Pancreas (tissue), 10 donors: ENCODE measurements at places on chromosomes 6 and 20. TPM values are rescaled to one million over a fixed set of nuclear protein-coding genes. Genes with fewer than 3 reads are reported as not detected.
A peak's percentile ranks its signal among the peaks of the same experiment; 100 is the strongest.

- DNase-seq: no peak
- no peaks in the 10 kb centered on the region for H3K36me3 ChIP-seq
- no peak overlapping the region for H3K4me3 ChIP-seq
- H3K4me1 ChIP-seq: no peaks in the 10 kb centered on the region
- no peak overlapping the region for H3K27ac ChIP-seq
- H3K27me3 ChIP-seq: no peaks in the 10 kb centered on the region
Observed at GRCh38 chr20:49558826-49559225, 9.1 kb downstream of the PTGIS start.

GRCh38 chr20:17818187-17818586 lies 118.4 kb downstream of the BANF2 start:
- H3K27me3 ChIP-seq: no peaks in the 10 kb centered on the region
- H3K4me3 ChIP-seq: no peak overlapping the region
- H3K27ac ChIP-seq: no peak overlapping the region
- peak; percentile 33 for DNase-seq
- no peaks in the 10 kb centered on the region for H3K36me3 ChIP-seq

GRCh38 chr6:116078522-116078921 lies 17.8 kb upstream of the FRK start:
- H3K36me3 ChIP-seq: no peaks in the 10 kb centered on the region
- H3K27me3 ChIP-seq: no peaks in the 10 kb centered on the region
- H3K4me3 ChIP-seq: no peak overlapping the region
- no peak for DNase-seq
- H3K27ac ChIP-seq: no peak overlapping the region

DNA sequence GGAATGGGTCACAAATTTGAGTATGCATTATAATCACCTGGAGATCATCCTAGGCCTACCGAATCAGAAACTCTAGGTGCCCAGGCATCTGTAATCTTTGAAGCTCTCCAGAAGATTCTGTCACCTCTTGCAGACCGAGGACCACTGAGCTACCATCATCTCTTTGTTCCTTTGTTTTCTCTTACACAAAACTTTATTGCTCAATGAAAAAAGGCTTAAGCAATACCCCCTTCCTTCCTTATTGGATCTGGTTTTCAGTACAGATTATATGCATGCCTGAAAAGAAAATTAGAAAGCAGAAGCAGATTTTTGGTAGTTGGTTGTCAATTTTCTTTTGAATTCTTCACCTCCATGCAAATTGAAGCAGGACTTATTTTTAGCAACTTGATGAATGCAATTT lies 31.3 kb downstream of the STX11 start:
- no peaks in the 10 kb centered on the region for H3K27me3 ChIP-seq
- no peaks in the 10 kb centered on the region for H3K4me1 ChIP-seq
- no peaks in the 10 kb centered on the region for H3K36me3 ChIP-seq
- no peak for DNase-seq
- no peak overlapping the region for H3K4me3 ChIP-seq

DNA sequence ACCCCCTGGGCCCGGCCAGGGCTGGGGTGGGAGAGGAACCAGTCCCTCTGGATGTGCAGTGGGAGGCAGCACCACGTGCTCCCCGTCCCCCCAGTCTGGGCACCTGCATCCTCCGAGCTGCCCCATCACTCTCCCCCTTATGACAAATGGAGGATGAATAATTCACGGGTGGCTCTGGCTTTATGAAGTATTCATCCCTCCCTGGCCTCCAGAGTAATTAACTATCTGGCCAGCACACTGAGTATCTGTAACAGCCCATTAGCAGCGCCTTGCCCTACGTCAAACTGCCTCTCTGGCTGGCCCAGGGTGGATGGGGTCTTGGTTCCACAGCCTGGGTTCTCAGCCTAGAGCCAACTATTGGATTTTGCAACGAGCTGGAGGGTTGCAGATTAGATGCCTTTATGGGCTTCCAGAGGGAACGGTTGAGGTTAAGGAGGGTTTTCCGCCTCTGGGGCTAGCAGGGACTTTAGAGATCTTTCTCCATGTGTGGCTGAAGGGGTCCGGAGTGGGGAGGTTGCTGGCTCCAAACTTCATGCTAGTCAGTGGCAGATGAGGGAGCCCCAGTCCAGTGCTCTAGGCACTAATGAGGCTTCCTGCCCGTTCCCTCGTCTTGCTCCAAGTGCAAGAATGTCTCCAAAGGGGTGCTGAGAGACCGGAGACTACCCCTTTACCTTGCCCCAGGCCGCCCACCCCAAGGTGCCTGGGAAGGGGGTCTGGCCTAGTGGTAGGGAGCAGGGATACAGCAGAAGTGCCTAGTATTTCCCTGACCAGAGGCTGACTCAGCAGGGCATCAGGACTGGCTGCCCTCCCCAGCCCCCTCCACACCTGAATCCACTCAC lies 53.5 kb upstream of the MLN start:
- H3K4me1 ChIP-seq: no peaks in the 10 kb centered on the region
- H3K27ac ChIP-seq: no peak overlapping the region
- no peak for DNase-seq
- no peaks in the 10 kb centered on the region for H3K36me3 ChIP-seq

DNA sequence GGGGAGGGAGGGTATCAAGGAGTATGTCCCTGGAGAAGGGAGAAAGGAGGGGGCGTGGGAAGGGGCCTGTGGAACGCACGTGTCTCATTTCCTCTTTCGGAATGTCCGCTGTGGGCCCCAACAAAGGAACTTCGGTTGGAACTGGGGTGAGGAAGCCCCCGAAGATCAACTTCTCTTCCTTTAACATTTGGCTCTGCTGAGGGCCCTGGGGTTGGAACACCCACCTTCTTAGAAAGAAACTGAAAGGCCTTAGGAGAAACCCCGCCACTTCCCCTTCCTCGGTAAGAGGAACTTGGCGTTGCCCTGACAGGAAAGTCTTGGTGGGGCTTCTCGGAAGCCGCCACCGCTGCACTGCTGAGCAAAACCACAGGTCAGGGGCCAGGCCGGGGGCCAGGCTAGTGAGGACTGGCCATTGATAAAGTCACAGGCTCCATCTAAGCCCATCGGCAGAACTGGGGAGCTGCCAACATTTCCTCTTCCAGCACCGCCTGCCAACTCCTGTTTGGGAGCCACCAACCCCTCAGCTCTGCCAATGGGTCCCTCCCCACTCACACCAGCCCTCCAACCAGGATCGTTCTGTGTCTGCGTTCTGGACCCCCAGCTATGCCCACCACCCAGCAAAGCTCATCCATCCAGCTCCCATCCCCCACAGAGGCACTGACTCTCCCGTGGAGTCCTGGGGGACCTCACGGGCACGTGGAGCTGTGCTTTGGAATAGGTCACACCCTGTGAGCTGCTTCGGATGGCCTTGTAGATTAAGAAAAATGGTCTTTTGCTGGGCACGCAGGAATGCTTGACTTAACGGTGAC lies 44.8 kb downstream of the FGD2 start:
- no peak overlapping the region for H3K4me3 ChIP-seq
- no peaks in the 10 kb centered on the region for H3K36me3 ChIP-seq
- peak overlapping the region; percentile 67 for H3K27ac ChIP-seq
- DNase-seq: no peak

- peak overlapping the region; percentile 9 for H3K27ac ChIP-seq
- no peak overlapping the region for H3K4me3 ChIP-seq
- H3K4me1 ChIP-seq: peaks cover 15% of the 10 kb centered on the region
- H3K36me3 ChIP-seq: no peaks in the 10 kb centered on the region
Observed at GRCh38 chr6:166619912-166620311, 7.1 kb downstream of the RPS6KA2 start.

DNA sequence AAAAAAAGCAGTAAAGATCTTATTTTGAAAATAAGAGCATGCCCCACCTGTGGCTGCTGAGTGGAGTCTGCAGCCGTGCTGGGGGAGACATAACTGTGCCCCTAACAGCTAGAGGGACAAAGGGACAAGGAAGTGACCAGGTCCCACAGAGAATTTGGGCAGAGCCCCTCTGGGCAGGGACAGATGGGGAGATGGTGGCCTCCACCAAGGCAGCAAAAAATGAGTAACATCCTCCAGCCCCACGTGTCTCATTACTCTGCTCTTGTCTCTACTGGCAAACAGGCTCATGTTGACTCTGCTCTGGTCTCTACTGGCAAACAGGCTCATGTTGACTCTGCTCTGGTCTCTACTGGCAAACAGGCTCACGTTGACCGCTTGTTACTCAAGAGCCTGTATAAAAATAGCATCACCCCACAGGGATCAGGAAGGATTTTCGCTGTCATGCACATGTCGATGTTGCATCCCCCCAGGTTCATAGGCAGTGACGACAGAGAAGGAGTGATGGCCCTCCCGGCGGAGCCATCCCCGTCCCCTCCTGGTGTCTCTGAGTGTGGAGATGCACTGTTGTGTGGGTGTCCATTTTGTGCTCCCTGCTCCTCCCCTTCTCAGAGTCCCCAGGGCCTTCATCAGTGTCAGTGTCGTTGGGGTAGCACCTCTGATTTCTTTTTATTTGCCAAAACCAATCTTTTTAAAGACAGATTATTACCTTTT lies 17.3 kb upstream of the PCMTD2 start:
- H3K27ac ChIP-seq: no peak overlapping the region
- H3K4me1 ChIP-seq: peaks cover 8% of the 10 kb centered on the region
- no peaks in the 10 kb centered on the region for H3K36me3 ChIP-seq
- H3K4me3 ChIP-seq: no peak overlapping the region
- no peaks in the 10 kb centered on the region for H3K27me3 ChIP-seq

GRCh38 chr6:15020119-15020770 lies 225.6 kb upstream of the JARID2 start:
- no peak overlapping the region for H3K27ac ChIP-seq
- no peaks in the 10 kb centered on the region for H3K36me3 ChIP-seq
- H3K27me3 ChIP-seq: no peaks in the 10 kb centered on the region
- no peak for DNase-seq
- no peak overlapping the region for H3K4me3 ChIP-seq

DNA sequence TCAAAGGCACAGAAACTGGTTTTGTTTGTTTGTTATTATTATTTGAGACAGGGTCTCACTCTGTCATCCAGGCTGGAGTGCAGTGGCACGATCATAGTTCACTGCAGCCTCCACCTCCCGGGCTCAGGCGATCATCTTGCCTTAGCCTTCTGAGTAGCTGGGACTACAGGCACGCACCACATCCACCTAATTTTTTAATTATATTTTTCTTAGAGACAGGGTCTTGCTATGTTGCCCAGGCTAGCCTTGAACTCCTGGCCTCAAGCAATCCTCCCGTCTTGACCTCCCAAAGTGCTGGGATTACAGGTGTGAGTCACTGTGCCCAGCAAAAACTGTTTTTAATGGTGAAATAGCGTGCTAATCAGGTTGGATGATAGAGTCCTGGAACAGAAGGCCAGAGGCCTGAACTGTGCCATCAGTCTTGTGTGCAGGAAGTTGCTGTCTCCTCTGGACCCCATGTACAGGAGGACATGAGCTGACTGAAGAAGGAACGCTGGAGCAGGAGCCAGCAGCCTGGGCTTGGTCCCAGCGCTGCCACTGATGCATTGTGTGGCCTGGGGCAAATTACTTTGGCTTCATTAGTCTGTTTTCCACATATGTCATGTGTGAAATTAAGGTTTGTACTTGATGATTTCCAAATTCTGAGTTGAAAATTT lies 4.9 kb downstream of the TM9SF4 start:
- H3K36me3 ChIP-seq: no peaks in the 10 kb centered on the region
- no peak overlapping the region for H3K4me3 ChIP-seq
- H3K27me3 ChIP-seq: no peaks in the 10 kb centered on the region
- no peak overlapping the region for H3K27ac ChIP-seq
- peaks cover 4% of the 10 kb centered on the region for H3K4me1 ChIP-seq

DNA sequence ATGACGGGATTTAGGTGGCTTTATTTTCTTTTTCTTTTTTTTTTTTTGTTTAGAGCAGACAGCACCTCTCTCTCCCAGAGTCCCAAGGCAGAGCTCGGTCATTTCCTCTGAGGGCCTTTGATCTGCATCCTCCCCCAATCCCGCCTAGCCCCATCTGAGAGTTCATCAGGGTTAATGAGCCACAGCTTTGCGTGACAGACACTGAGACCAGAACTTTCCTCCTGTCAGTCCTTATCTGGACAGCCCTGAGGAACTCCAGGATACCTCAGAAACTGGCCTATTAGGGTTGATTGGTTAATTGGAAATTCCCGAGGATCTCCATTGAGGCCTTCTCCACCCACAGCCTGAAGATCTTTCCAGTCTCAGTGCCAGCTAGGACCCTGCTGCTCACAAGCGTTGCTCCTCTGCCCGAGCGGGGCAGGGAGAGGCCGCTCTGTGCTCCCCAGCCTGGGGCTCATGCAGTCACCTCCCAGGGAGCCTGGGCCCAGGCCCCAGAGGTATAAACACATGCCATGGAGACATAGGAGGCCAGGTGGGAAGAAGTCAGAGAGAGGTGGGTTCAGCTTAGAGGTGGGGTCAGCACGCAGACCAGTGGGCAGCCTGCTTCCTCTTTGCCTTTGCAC lies 1.4 kb upstream of the LRRN4 start:
- H3K27ac ChIP-seq: no peak overlapping the region
- H3K4me3 ChIP-seq: no peak overlapping the region
- H3K27me3 ChIP-seq: no peaks in the 10 kb centered on the region
- H3K36me3 ChIP-seq: no peaks in the 10 kb centered on the region

DNA sequence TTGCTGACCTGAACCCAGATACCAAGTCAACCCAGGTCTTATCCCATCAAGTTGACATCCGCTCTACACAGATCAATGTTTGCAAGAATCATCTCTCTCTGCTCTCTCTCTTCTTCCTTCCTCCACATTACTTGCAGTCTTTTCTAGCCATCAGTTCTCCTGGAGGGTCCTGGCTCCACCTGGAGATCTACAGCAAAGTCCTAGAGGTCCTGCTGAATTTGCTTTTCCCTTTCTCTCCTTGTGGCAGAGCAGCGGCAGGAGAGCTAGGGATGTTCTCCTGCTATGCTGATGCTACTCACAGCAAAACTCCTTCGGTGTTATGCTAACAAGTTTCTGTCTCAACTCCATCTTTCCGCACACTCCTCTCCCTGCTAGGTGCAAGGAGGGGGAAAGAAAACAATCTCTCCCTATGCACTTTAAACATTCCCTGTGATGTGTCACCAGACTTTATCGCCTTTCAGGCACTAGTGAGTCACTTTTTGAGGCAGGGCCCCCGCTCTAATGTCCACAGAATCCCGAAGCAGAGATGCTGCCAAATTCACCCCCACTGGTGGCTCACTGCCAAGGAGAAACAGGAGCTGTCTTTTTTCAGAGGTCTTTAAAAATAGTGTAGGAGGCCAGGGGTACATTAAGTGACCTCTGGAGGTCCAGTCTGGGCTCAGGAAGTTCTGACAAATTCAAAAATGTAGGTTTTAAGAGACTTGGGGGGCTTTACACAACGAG lies 62.6 kb downstream of the FAM50B start:
- no peaks in the 10 kb centered on the region for H3K27me3 ChIP-seq
- peak overlapping the region; percentile 96 for H3K27ac ChIP-seq
- peaks cover 38% of the 10 kb centered on the region for H3K4me1 ChIP-seq

- peaks cover 7% of the 10 kb centered on the region for H3K4me1 ChIP-seq
- no peak overlapping the region for H3K27ac ChIP-seq
- H3K27me3 ChIP-seq: no peaks in the 10 kb centered on the region
- DNase-seq: no peak
Observed at GRCh38 chr6:161272635-161273273, 1.1 kb downstream of the AGPAT4 start.

SENP6 gene
- 53.1 TPM for total RNA-seq

LTV1 gene
- 6.5 TPM for total RNA-seq

SAPCD1 gene
- total RNA-seq: 1.9 TPM

STMN3 gene
- total RNA-seq: 13.1 TPM

BMP5 gene
- 0.47 TPM for total RNA-seq

DOP1A gene
- total RNA-seq: 10.0 TPM

ARG1 gene
- 0.69 TPM for total RNA-seq

OXT gene
- not detected for total RNA-seq

HLA-DRB1 gene
- total RNA-seq: 12.5 TPM
